Activated CD4-positive, alpha-beta T cell treated with anti-CD3 and anti-CD28 coated beads, Interleukin-2, amount 10 ng/mL, durations not matched to agents 24 days and 14 days (primary cell): ENCODE measurements at places on chromosomes 2 and 18.

DNA sequence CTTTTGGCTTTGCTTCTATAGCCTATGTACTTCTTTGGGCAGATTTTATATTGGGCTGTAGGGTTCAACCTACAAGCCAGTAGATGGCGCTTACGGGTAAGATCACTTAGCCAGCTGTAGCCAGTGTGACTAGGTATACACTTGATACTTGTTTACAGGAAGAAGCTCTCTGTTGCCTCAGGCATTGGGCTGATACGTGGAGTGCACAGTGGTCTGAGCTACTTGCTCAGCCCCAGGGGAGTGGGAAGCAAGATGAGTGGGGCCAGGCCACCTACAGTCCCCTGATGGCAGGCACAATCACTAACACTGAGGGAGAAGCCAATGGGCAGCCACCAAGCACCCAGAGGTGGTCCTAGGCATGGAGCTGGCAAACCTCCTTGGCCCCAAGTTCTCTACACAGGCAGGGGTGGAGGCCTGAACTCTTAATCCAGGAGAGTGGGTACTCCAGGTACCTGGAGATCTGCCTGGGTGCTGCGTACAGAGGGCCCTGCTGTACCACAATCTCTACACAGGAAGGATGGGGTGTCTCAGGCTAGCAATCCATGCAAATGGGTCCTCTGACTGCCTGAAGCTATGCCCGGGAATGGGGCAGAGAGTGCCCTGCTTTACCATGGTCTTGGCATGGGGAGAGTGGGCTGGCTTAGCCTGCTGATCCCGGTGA, 122.2 kb downstream of the NCOA1 start:
- peak; percentile 83 for DNase-seq

DNA sequence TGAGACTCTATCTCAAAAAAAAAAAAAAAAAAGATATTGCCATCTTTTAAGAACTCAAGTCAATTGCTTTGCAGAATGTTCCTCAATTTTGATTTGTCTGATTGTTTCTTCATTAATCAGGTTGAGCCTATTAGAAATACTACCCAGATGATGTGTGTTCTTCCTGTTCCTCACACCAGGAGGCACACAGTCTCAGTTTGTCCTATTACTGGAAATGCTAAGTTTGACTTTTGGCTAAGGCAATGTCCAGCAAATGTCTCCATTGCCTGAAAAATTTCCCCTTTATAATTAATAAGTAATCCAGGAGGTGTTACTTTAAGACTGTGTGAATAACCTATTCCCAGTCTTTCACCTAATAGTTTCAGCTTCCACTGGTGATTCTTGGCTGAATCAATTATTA, 28.4 kb downstream of the BOLA3 start:
- no peak for DNase-seq

DNA sequence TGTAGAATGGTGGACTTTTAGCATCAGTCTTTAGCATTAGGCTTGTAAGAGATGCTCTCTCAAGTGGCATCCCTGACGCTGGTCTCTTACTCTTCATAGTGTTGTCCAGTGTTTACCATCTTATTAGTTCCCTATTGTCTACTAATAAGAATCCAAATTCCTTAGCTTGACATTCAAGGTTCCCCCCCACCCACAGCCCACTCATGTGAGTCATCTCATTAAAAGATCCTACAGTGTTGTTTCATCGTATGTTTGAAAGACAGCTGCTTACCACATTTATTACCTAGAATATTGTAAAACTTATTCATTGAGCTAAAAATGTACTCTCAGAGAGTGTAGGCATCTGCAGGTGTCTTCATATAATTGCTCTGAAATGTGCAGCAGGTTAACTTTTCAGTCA, 28.5 kb downstream of the EIF5B start:
- no peak for DNase-seq

DNA sequence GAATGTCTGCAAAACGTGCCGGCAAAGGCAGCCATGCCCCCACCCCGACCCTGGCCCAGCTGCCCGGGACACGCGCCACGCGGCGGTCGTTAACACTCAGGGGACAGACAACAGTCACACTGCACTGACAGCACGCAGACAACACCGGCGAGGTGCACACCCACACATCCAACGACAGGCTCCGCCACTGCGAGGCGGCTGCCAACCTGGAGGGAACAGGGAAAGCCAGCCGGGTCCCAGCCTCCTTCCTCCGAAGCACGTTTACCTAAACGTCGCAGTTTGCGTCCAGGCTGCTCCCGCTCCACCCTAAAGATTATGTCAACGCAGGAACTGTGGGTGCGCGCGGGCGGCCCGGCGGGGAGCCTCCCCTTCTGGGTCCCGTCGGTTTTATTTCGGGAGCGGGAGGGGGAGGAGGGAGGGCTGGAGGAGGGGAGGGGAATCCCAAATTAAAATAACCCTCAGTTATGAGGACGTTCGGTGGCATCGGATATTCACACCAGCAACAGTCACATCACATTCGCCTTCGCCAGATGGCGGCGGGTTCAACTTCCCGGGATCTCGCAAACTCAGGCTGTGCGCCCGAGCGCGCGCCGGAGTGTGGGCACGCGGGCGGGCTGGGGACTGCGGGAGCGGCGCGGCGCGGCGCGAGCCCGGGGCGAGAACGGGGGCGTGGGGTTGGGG, 644 bp downstream of the PTGR3 start:
- DNase-seq, result peak; percentile 83

DNA sequence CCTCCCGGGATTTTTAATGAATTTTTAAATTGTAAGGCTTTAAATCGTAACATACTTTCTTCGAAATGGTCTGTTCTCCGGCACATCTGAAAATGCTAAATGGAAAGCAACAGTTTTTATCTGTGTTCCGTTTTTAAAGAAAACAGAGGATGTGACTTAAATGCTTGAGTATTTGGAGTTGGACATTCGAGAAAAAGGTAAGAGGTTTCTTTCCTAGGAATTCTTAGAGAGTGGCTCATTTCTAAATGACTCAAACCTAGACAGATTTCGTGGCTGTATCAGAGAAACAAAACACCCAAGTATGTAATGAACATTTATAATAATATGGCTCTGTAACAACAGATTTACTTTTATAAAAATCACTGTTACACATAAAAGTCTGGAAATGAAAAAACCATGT, 177.6 kb upstream of the CCDC68 start:
- DNase-seq, result no peak

DNA sequence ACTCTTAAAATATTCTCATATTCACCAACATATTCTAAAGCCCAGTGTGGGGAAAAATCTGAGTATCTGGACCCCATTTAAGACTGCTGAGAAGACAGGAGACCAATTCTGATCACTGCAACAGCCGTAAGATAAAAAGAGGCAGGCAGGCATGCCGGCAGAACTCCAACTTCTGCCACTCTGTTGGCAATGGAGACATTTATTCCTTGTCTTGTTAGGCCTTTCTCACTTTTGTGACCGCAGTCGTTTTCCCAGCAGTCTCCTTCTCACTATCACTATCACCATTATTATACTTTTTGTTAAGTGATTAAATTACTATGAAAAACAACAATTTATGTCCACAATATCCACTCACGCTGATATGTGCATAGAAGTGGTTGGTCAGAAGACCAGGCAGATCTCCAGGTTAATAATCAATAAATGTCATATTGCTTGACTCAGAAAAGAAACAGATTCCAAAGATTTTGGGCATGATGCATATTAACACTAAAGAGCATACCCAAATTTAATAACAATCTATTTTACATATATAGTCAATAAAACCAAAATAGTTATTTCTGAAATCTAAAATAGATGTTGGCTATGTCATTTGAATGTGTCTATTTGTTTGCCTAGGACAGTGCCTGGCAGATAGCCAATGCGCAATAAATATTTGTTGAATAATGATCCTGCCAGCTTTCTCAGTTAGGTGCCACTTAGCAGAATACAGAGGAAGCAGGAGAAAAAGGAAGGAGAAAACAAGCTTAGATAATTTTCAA, 38.2 kb downstream of the SESTD1 start:
- DNase-seq, result no peak

- DNase-seq, result no peak
Observed at GRCh38 chr18:49090901-49091300, 140.1 kb upstream of the SMAD7 start.

DNA sequence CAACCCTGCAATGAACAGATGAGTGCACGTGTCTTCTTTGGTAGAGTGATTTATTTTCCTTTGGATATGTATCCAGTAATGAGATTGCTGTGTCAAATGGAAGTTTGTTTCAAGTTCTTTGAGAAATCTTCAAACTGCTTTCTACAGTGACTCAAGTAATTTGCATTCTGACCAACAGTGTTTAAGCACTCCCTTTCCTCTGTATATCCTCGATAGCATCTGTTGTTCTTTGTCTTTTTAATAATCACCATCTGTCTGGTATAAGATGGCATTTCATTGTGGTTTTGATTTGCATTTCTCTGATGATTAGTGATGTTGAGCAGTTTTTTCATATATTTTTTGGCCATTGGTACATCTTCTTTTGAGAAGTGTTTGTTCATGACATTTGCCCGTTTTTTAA, 1608.3 kb upstream of the ZEB2 start:
- DNase-seq, result no peak

GRCh38 chr2:158011055-158011771, 90.5 kb upstream of the UPP2 start:
- DNase-seq, result peak; percentile 60

GRCh38 chr2:5692561-5693286, 540 bp downstream of the SOX11 start:
- DNase-seq, result no peak

DNA sequence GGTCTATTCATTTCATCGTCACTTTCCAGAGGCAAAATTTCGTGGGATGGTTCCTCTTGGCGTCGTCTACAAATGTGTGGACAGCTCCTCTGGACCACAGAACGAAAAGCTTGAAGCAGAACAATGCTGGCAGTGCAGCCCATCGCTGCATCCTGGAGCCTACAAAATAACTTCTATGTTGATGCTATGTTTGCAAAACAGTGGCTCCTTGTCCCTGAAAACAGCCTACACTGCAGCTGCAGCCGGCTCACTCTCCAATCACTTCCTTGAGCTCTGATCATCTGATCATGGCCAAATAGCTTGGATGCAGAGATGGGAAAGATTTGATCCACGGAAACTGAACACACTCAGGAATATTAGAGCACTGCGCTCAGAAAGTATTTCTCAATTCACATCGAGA, 60.0 kb downstream of the DOCK10 start:
- DNase-seq, result no peak

DNA sequence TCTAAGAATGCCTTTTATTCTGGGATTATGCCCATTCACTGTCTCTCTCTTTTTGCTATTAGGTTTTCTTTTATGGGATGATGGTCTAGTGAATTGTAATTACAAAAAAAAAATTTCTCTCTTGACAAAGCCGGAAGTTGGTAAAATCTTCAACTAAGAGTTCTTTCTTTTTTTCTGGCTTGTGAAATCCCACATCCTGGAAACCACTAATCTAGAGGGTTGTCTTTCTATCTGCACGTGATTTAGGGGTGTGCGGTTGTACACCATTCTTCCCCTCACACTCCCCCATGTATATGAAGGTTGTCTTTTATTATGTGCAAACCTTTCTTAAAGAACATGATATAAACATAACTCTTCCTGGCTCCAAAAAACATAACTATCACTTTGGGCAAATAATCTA, 52.0 kb downstream of the GATA6 start:
- DNase-seq, result no peak

DNA sequence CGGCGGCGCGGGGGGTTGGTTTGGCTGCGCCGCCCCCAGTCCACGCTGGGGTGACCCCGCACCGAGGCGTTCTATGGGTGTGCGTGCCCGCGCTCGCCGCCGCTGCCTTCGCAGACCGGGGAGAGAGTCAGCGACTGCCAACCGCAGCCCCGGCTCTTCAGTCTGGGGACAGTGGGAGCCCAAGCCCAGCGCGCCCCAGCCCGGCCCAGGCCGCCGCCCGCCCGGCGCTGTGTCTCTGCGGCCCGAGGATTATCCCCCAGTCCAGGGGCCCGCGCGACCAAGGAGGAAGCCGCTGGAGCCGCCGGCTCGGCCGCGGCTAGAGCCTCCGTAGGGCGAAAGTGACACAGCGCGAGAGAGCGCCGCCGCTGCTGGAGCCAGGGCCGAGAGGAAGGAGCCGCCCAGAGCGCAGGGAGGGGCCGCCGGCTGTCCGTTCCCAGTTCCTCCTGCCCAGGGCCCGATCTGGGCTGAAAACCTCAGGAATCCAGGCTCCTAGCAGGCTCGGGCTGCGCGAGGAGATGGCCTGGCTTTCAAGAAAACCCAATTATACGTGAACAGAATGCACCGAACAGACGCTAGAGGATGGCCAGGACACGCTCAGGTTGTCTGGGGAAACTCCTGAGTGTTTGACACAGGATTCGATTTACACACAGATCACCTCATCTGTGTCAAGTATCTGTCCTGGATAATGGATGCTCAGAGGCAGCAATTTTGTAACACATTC, 2.4 kb downstream of the CTIF start:
- peak; percentile 69 for DNase-seq

DNA sequence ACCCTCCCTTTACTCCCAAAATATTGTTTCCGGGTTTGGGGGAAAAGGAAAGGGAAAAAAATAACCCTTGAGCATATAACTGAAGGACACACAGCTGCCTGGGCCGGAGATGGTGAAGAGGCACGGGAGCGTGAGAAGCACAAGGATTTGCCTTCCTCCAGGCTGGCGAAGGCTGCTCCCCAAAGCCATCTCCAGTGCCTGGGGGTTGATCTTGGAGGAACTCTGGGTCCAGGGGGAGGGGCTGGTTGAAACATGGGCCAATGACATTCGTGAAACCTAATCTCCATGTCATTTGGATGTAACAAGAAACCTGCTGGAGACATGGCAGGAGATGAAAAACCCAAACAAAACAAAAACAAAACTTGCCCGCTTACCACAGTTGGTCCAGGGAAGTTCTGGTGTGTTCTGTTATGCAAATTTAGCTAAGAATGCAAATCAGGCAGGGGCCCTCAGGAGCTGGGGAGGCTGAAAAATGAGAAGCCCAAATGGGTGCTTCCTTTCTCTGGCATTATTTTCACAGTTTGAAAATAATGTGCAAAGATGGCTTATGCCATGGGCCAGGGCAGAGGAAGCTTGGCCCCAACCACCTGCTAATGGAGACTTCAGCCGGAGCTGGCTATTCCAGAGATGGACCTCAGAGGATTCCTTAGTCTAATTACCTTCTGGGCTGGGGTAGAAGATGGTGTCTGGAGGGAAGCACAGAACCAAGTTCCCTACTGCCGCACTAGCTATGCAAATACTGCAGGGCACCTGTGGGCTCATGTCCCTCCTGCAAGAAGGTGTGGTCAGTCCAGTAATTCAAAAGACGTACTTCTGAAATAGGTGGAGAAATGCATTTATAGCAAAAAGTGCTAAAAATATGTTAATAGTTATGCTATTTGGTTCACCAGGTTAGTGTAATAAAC, 180.9 kb downstream of the BCL2 start:
- no peak for DNase-seq

GRCh38 chr2:203045867-203046266, 31.2 kb downstream of the NBEAL1 start:
- no peak for DNase-seq

- no peak for DNase-seq
Observed at GRCh38 chr2:169746240-169746639, 12.6 kb downstream of the KLHL23 start.

- DNase-seq, result no peak
Observed at GRCh38 chr2:223863491-223863890, 26.1 kb upstream of the AP1S3 start.
